T-helper 1 cell treated with Interleukin-12 subunit alpha and Interleukin-12 subunit beta and Interleukin-4 antibody, amounts not matched to agents 30 ng/mL and 1 ng/mL, for 36 hours (primary cell): ENCODE measurements at places on chromosomes 7 and 10. TPM values are rescaled to one million over a fixed set of nuclear protein-coding genes. Genes with fewer than 3 reads are reported as not detected.

The MALRD1 gene
- total RNA-seq, result not detected in 2 replicates

The ARMC3 gene
- total RNA-seq, result not detected in 2 replicates

The CCDC126 gene
- total RNA-seq, result 7.7 and 8.6 TPM in 2 replicates

The HOGA1 gene
- total RNA-seq, result not detected in 2 replicates

The LFNG gene
- 125 and 130 TPM in 2 replicates for total RNA-seq

The TMEM178B gene
- total RNA-seq, result 4.4 and 6.5 TPM in 2 replicates

The TMEM176B gene
- not detected in 2 replicates for total RNA-seq
